Right renal pelvis (tissue), 4 donors: ENCODE measurements at places on chromosomes 4 and X. TPM values are rescaled to one million over a fixed set of nuclear protein-coding genes. Genes with fewer than 3 reads are reported as not detected.

The TMSB15A gene
- 74.0 TPM for polyA plus RNA-seq

- DNase-seq: peak; percentile 15
Observed at GRCh38 chr4:181569553-181569952, 673.6 kb upstream of the TENM3 start.

DNA sequence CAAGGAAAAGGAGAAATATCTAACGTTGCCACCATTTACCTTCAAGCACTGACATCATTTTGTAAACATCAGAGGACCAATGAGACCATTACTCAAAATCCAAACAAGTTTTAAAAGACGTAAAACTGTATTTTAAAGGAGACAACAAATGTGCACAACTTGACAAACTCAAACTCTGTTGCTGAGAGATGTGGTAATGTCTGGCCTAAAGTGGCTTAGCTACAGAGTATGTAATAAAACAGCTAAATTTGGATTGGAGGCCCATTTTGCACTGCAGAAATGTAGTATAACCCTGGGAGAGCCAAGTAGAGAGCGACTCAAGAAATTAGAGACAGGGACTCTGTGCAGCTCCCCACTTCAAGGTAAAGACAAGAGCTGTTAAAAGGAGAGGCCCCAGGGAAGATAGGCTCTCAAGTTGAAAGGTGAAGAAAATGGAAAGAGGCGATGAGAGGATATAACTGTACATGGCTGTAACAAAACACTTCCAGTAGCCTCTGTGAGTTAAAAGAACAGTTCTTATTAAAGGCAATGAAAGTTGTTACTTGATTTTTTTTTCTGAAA lies 20.3 kb downstream of the UNC5C start:
- DNase-seq: no peak

DNA sequence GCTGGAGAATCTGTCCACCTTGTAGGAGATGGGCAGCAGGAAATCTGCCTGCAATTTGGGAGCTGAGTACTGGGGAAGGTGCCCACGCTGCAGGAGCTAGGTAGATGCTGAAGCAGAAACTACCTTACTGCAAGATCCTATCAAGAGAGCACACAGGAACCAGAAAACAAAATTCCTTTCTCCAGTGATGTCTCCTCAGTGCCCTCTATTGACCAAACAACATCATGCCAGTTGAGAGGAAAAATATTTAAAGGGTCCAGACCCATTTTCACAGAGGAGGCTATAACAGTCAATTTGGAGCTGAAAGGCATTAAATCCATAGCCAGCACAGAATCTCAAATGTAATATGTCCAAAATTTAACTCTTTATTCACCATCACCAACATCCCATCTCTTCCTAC lies 406.8 kb downstream of the SLITRK2 start:
- no peak for DNase-seq

DNA sequence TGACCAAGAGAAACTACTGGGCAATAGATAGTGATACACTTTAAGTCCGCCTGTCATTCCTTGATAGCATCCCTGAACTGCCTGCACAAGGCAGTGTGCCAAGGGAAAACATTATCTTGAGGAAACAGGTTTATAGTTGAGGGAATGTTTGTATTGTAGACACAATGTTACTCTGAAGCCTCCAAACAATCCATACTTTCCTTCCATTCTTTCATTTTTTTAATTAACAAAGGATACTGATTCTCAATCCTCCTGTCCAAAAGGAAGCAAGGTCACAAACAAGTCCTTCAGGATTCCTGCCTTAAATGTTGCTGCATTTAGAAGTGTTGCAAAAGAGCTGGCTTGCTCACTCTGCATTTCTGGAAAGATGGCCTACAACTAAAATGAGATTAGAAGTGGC lies 61.7 kb upstream of the PRSS48 start:
- no peak for DNase-seq

The FGFRL1 gene
- 34.9 TPM for polyA plus RNA-seq

DNA sequence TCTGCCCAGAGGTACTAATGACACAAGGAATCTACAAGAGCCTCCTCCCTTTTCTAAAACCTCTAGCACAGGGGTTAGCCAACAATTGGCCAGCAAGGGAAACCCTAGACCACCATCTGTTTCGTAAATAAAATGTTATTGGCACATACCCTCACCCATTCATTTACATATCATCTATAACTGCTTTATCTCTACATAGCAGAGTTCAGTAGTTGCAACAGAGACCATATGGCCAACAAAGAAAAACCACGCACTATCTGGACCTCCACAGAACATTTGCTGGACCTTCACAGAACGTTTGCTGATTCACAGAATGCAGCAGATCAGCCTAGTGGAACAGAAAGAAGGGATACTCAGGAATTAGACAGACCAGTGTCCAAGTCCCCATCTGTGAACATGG lies 9.4 kb downstream of the SLC2A9 start:
- DNase-seq: no peak

GRCh38 chr4:114911111-114911510 lies 202.3 kb downstream of the NDST4 start:
- no peak for DNase-seq

GRCh38 chrX:114584375-114584943 lies 573 bp downstream of the HTR2C start:
- no peak for DNase-seq

The GYPE gene
- polyA plus RNA-seq: 2.9 TPM

The BMP3 gene
- polyA plus RNA-seq: 18.0 TPM

DNA sequence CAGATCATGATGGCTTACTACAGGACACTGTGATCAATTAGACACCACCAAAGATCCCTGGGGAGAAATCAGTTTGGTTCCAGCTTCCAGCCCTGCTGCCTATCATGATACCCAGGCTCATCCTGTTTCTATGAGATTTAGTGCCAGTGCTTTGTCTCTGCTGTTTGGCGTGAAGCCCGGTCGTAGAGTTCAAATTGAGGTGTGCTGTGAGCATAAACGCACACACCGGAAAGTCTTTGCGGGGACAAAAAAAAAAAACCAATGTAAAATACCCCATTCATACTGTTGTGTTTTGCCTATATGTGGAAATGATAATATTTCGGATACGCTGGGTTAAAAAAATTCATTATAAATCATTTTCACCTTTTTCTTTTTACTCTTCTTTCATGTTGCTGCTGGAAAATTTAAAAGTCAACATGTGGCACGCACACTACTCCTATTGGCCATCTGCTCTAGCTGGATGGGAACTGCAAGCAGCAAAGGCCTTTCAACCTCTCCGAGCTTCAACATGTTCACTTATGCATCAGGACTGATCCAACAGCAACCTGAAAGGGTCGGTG lies 607 bp upstream of the DKC1 start:
- no peak for DNase-seq

The EFNB1 gene
- 152 TPM for polyA plus RNA-seq

DNA sequence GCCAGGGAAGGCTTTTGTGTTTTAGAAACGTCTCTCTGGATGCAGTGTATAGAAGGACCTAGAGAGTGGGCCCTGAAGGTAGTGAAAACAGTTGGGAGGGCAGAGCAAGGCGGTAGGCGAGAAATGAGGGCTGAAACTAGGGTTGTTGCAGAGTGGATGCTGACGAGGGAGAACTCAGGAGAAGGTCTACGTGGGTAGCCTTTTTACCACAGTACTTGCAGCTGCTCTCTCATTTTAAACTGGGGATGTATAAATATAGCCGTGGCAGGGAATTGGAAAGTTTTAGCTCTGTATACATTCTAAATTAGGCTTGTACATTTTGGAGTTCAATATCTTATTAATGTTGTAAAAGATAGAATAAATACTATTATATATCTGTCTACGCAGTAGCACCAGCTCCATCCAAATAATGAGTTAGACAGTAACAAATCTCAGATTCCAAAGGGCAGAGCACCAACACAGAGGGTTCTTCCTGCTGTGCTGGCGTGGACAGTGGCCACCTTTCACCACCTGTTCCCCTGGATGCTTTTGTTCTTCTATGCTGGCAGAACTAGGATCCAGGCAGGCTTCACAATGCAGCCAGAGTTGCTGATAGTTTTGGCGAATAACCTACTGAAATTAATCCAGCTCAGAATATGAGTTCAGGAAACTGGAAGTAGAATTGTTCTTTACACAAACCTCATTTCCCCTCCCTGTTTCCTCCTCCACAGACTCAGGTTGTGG lies 31.7 kb downstream of the CCNG2 start:
- no peak for DNase-seq

GRCh38 chrX:37454537-37455285 lies 105.5 kb downstream of the PRRG1 start:
- no peak for DNase-seq

- no peak for DNase-seq
Observed at GRCh38 chrX:45472968-45473367, 272.3 kb upstream of the DIPK2B start.

The RNF175 gene
- polyA plus RNA-seq: 5.7 TPM

GRCh38 chr4:7273738-7274297 lies 81.5 kb downstream of the SORCS2 start:
- DNase-seq: no peak

The TRAM1L1 gene
- polyA plus RNA-seq: 21.9 TPM

The NSG1 gene
- polyA plus RNA-seq: 6.6 TPM

- DNase-seq: no peak
Observed at GRCh38 chrX:1289535-1289934, 20.9 kb downstream of the CSF2RA start.

The PLP2 gene
- polyA plus RNA-seq: 41.7 TPM

The APLN gene
- polyA plus RNA-seq: 8.5 TPM

GRCh38 chr4:187883049-187883448 lies 112.5 kb upstream of the ZFP42 start:
- DNase-seq: no peak

- no peak for DNase-seq
Observed at GRCh38 chrX:147738265-147738664, 173.5 kb upstream of the FMR1 start.

The DGAT2L6 gene
- polyA plus RNA-seq: not detected

DNA sequence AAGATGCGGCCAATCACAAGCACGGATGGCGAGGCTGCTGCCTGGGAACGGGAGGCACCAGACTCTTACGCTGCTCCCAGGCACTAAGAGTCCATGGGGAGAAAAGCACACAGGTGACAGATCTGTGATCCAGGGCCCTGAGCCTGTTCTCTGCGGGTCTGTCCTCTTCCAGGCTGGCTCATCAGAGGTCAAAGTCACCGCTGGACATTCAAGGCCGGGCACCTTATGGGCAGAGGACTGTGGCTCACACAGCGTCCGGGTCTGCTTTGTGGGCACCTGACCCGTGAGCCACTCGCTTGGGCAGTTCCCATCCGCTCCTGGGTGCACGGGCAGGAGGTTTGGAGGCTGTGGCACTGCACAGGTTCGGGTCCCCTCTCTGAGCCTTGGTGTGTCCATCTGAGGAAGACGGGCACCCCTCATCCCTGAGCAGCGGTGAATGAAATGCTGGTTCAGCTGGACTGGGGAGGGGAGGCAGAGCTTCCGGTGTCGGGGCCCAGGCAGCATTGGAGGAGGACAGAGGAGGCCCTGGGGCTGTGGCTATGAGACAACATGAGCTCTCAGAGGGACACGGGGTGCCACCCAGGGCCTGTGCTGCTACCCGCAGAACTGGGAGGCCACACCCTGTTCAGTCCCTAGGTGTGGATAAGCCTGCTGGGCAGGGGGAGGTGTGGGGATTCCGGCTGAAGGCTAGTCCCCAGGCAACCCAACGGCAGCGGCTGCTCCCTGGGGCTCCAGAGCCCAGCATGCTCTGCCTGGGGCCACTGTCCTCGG lies 61.2 kb upstream of the AFAP1 start:
- DNase-seq: no peak

GRCh38 chr4:94447754-94448411 lies 3.9 kb upstream of the PDLIM5 start:
- DNase-seq: no peak

GRCh38 chrX:11663875-11664210 lies 1.9 kb downstream of the ARHGAP6 start:
- DNase-seq: no peak

- DNase-seq: no peak
Observed at GRCh38 chr4:71685975-71686374, 97.9 kb downstream of the GC start.

The MAP3K15 gene
- 5.3 TPM for polyA plus RNA-seq

DNA sequence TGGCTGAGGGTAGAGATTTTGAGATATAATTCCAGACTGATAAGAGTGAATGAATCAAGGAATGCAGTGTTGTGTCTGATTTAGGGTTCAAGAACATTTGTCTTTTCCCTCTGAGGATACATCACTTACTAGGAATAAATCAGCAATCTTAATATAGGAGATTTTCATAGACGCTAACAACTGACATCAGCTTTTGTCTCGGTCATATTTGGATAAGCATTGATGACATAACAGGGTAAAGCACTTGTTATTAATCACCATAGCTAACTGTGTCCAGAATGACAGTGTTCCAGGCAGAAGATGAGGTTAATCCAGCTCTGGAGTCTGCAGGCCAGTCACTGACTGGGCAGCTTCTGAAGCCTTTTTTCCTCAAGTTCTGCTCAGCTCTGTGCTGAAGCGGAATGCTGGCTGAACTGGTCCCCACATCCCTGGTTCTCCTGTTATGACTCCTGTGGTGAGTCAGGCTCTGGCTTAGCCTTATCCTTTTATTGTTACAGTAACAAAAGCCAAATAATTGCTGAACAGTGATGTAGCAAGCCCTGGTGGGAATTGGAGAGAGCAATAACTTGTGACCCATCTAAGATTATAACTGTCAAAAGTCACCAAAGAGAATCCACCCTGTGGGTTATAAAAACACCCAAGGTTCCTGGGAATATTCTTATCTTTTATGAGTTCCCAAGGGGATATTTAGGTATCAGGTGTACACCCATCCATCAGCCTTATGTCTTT lies 41.8 kb downstream of the FNIP2 start:
- no peak for DNase-seq
